ENCODE measurements at places on chromosomes 2 and 18.

- no peak for DNase-seq
Observed at GRCh38 chr2:182767578-182767977, 51.5 kb downstream of the DNAJC10 start.

GRCh38 chr2:62803961-62804360, 98.4 kb downstream of the EHBP1 start:
- DNase-seq = no peak

DNA sequence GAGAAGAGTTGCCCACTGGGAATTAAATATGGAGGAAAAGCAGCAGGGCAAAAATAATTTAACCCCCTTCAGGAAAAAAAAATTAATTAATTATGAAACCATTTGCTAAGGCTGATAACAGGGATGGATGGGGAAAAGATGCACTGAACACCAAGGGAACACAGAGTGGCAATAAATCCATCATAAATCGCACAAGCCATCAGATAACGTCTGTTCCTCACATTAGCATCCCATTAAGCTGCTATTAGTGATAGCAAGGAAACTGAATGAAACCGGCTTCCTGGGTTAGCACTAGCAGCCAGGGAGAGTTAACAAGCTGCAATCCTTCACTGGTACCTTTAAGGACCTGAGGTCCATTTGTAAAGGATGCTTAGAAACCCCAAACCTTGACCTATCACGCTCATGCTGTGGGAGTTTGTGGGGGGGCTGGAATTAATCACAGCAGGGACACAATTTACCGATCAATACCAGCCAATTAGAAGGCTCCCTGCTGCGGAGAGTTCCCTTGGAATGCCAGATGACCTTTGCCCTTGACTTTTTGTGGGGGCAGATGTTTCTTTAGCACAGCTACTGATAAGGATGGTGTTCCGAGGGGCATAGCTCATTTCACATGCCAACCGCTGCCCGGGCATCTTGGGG, 175.5 kb upstream of the KLF7 start:
- DNase-seq = no peak

DNA sequence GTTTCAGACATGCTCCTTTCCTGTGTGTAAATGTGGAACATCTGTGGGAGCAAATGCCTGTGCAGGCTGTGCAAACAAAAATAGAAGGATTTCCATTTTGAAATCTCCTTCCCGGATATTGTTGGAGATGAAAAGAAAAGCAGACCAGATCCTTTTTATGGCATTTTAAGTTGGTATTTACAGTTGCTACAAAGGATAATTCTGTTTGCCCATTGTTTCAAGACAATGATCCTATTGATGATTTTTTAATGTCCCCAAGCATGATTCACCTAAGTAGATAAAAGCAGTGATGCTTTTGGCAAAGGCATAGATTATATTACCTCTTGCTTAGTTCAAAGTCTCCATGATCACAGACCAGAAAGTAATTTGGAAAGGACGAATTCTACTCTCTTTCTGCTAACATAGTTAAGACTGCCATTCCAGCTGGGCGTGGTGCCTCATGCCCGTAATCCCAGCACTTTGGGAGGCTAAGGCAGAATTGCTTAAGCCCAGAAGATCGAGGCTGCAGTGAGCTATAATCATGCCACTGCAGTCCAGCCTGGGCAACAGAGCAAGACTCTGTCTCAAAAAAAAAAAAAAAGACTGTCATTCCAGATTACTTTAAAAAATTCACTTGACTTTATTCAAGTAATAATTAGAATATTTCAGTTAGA, 209.6 kb upstream of the SLC39A10 start:
- DNase-seq = no peak

DNA sequence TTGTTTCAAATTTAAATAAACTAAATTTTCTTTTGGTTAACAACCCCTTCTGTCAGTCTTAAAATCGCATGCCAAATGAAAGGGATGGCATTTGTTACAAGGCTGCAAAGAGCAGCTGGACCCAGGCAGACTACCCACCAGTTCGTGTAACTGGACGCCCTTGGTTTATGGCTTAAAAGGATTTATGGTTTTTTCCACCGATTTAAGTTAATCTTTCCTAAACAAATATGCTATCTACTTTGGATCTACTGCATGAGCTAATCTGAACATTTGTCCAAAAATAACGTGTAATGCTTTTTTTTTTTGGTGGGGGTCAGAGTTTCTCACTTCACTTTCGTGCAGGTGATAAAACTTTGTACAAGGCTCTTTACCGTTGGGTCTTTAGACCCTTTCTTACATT, 62.9 kb downstream of the DIS3L2 start:
- no peak for DNase-seq

All from iPS DF 19.7 (cell line).